ENCODE measurements at places on chromosomes 4 and X. TPM values are rescaled to one million over a fixed set of nuclear protein-coding genes. Genes with fewer than 3 reads are reported as not detected.
A peak's percentile ranks its signal among the peaks of the same experiment; 100 is the strongest.

The AMOT gene
- total RNA-seq, result 19.3 TPM

The AFF2 gene
- 1.7 TPM for total RNA-seq

The DRD5 gene
- not detected for total RNA-seq

The GLRA3 gene
- under 0.01 TPM for total RNA-seq

The ENAM gene
- not detected for total RNA-seq

The SORCS2 gene
- 2.0 TPM for total RNA-seq

The CD38 gene
- 6.0 TPM for total RNA-seq

The HERC5 gene
- total RNA-seq, result 7.5 TPM

The TRIM61 gene
- total RNA-seq, result 2.8 TPM

The RBM46 gene
- total RNA-seq, result not detected

The CXCL8 gene
- total RNA-seq, result 0.36 TPM

GRCh38 chr4:169440446-169440845 is 169.7 kb upstream of the SH3RF1 start:
- no peaks in the 10 kb centered on the region for H3K36me3 ChIP-seq
- H3K4me1 ChIP-seq, result no peaks in the 10 kb centered on the region
- no peaks in the 10 kb centered on the region for H3K27me3 ChIP-seq
- DNase-seq, result no peak

- H3K27ac ChIP-seq, result peak overlapping the region; percentile 84
- no peaks in the 10 kb centered on the region for H3K36me3 ChIP-seq
- no peaks in the 10 kb centered on the region for H3K27me3 ChIP-seq
- H3K4me1 ChIP-seq, result peaks cover 77% of the 10 kb centered on the region
- H3K4me3 ChIP-seq, result no peak overlapping the region
- DNase-seq, result no peak
Observed at GRCh38 chr4:118997601-118998000, 108.9 kb downstream of the SYNPO2 start.

- H3K27me3 ChIP-seq, result no peaks in the 10 kb centered on the region
- H3K4me1 ChIP-seq, result peaks cover 15% of the 10 kb centered on the region
- no peak overlapping the region for H3K4me3 ChIP-seq
- H3K27ac ChIP-seq, result no peak overlapping the region
- no peak for DNase-seq
- no peaks in the 10 kb centered on the region for H3K36me3 ChIP-seq
Observed at GRCh38 chr4:39067451-39067850, 5.4 kb downstream of the KLHL5 start.

DNA sequence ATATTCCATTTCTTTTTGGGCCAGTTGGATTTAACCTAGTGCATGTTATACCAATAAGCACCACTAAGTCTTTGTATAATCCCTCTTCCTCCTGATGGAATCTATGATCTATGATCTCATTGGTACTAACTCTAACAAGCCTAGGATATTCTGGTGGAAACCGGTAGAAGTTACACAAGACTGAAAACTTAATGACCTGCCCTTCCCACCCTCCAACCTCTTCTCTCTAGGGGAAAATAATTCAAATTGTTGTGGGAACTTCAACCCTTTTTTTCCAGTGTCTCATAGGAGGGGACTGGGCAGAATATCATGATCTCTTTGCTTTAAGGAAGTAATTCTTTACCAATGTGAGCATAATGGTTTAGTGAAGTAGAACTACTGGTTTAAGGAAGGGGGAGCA is 289.5 kb upstream of the BOD1L1 start:
- DNase-seq, result no peak
- H3K36me3 ChIP-seq, result no peaks in the 10 kb centered on the region
- no peaks in the 10 kb centered on the region for H3K27me3 ChIP-seq
- peaks cover 29% of the 10 kb centered on the region for H3K4me1 ChIP-seq

DNA sequence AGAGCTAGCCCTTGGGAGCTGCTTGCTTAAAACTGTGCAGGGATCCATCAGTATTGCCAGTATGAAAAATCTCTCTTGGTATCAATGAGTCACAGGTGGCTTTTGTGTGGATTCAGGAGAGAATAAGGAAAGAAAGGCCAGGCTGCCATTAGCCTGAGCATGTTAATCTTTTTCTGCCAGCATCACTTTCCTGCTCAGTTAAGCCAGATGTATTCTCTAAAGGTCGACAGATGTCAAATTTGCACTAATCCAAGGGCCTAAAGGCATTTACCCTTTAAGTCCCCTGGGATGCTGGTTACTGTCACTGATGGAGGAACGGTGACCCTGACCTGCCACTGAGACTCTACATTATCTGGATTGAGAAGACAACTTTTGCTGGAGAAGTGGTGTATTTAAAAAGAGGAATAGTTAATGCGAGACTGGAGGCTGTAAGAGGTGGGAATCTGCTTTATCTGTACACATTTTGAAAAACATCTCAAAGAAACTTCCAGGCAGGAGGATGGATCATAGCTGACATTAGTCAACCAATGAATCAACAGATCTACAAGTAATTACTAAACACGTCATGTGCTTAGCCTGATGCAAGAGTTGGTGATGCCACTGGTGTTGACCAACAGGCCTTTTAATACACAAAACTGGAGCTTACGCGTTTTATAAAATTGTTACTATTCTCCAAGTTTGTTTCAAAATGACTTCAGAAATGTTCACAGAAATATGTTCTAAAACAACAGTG is 241.4 kb upstream of the ANXA3 start:
- H3K36me3 ChIP-seq, result no peaks in the 10 kb centered on the region
- no peak for DNase-seq
- no peak overlapping the region for H3K27ac ChIP-seq
- H3K4me3 ChIP-seq, result no peak overlapping the region
- H3K4me1 ChIP-seq, result no peaks in the 10 kb centered on the region

- no peaks in the 10 kb centered on the region for H3K27me3 ChIP-seq
- H3K4me3 ChIP-seq, result peak within 1 kb of the TSS; percentile 57
- peak within 1 kb of the TSS; percentile 58 for H3K27ac ChIP-seq
- no peaks in the 10 kb centered on the region for H3K36me3 ChIP-seq
- H3K4me1 ChIP-seq, result no peaks in the 10 kb centered on the region
Observed at GRCh38 chrX:63784902-63785707, at the start of gene ARHGEF9. ARHGEF9 (minus strand) TSS chrX:63785214; CDS start chrX:63785145, 69 bp downstream.

DNA sequence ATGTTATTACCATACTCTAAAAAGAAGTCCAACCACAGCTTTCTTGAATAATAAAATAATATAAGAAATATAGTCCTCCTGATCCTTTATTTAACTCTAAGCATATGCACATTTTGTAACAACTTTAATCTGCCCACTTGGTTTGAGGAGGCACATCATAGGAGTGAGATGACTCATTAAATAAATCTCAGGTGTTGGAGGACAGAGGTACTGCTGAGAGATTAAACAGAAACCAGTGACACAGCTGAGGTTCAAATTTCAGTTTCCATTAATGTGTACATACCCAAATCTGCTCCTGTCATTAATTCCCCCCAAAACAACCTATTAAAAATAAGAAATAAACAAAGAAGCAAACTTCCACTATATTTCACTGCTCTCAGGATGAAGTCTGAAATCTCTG is 211.0 kb downstream of the KCTD8 start:
- no peak for DNase-seq
- no peak overlapping the region for H3K27ac ChIP-seq
- H3K27me3 ChIP-seq, result no peaks in the 10 kb centered on the region
- no peaks in the 10 kb centered on the region for H3K4me1 ChIP-seq
- no peaks in the 10 kb centered on the region for H3K36me3 ChIP-seq
- H3K4me3 ChIP-seq, result no peak overlapping the region

DNA sequence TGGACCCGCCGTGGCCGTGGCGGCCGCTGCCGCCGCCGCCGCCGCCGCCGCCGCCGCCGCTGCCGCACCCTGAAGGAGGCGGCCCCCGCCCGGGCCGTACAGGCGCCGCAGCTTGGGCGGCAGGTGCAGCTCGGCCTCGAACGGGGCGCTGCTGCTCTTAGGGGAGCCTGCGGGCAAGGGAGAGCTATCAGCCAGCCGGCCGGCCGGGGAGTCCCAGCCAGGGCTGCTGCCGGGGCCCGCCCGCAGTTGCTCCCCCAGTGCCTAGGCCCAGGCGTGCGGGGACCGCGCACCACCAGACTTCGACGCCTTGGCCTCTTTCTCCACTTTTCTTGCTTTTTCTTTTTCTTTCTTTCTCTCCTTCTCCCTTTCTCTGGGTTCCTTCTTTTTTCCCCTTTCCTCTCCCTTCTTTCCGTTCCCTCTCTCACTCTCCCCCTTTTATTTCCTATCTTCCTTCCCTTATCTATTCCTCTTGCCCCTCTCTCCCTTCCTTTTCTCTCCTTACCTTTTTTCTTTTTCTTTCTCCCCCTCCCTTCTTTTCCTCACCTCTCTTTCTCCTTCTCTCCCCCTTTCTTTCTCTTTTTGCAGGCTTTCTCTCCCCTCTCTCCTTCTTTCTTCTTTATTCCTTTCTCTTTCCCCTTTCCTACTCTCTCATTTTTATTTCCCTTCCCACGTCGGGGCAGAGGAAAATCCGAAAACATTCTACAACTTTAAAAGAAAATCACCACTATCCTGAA is 2.0 kb downstream of the ARX start:
- H3K27me3 ChIP-seq, result peaks cover 84% of the 10 kb centered on the region
- H3K36me3 ChIP-seq, result no peaks in the 10 kb centered on the region
- H3K4me1 ChIP-seq, result peaks cover 15% of the 10 kb centered on the region
- H3K4me3 ChIP-seq, result no peak overlapping the region
- no peak overlapping the region for H3K27ac ChIP-seq

DNA sequence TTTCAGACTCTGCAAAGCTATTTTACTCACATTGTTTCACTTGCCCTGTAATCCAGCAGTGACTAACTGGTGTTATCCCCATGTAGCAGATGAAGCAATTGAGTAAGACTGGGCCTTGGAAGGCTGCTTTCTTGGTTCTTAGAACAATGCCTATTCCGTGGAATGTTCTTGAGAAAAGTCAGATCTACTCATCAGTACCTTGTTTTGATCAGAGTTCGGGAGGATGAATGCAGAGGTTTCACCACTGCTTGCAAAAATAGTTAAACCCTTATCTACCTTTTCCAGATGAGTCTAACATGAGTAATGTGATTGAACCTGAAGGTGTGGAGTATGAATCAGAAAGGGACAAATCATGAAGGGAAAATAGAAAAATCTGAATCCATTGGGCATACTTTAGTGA is 1.8 kb downstream of the MAOB start:
- H3K27me3 ChIP-seq, result no peaks in the 10 kb centered on the region
- no peak overlapping the region for H3K27ac ChIP-seq
- no peaks in the 10 kb centered on the region for H3K36me3 ChIP-seq
- peaks cover 5% of the 10 kb centered on the region for H3K4me1 ChIP-seq
- H3K4me3 ChIP-seq, result no peak overlapping the region

GRCh38 chr4:10326075-10326474 is 131.2 kb downstream of the ZNF518B start:
- no peaks in the 10 kb centered on the region for H3K27me3 ChIP-seq
- H3K4me3 ChIP-seq, result no peak overlapping the region
- no peaks in the 10 kb centered on the region for H3K36me3 ChIP-seq

DNA sequence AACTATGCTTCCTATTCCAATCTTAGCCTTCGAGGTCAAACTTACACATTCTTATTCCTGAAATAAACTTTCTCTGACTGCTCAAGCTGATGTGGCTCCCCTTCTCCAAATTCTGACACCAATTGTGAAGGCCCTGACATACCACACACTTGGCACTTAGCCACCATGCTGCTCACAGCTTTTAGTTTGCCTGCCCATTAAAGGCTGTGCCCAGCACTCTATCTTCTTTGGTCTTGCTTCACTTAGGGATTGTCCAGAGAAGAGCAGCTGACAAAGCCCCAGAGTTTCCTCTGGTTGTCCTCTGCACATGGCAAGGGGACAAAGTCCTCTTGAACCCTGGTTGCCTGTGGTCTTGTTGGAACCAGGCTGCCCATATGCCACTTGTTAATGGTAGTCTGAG is 126.1 kb downstream of the ARHGEF9 start:
- no peak overlapping the region for H3K4me3 ChIP-seq
- no peaks in the 10 kb centered on the region for H3K4me1 ChIP-seq
- DNase-seq, result no peak
- H3K36me3 ChIP-seq, result no peaks in the 10 kb centered on the region

DNA sequence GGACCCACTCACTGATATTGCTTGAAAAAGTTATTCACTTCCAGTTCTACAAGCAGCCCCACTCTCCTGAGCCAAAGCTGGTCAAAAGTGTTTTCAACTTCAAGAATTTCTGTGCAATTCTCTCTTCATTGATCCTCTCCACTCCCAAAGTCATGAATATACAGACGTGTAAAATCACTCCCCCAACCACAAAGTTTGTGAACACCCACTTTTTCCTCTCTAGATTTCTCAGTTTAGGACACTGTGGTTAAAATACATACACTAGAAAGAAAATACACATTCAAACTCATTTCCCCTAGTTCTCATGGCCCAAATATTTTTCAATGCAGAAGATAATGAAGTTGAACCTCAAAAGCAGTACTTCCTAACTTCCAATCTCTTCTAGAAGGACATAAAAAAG is 116.3 kb downstream of the MSN start:
- H3K4me1 ChIP-seq, result no peaks in the 10 kb centered on the region
- DNase-seq, result no peak
- no peaks in the 10 kb centered on the region for H3K27me3 ChIP-seq
- H3K27ac ChIP-seq, result no peak overlapping the region
- H3K36me3 ChIP-seq, result no peaks in the 10 kb centered on the region

GRCh38 chr4:143581331-143581946 is 67.9 kb downstream of the SMARCA5 start:
- H3K4me3 ChIP-seq, result no peak overlapping the region
- H3K4me1 ChIP-seq, result no peaks in the 10 kb centered on the region
- H3K27me3 ChIP-seq, result no peaks in the 10 kb centered on the region
- H3K36me3 ChIP-seq, result no peaks in the 10 kb centered on the region

GRCh38 chr4:141132072-141132708 is 1.1 kb downstream of the RNF150 start:
- DNase-seq, result peak; percentile 73
- no peaks in the 10 kb centered on the region for H3K36me3 ChIP-seq
- H3K27ac ChIP-seq, result peak overlapping the region; percentile 87
- H3K27me3 ChIP-seq, result no peaks in the 10 kb centered on the region

DNA sequence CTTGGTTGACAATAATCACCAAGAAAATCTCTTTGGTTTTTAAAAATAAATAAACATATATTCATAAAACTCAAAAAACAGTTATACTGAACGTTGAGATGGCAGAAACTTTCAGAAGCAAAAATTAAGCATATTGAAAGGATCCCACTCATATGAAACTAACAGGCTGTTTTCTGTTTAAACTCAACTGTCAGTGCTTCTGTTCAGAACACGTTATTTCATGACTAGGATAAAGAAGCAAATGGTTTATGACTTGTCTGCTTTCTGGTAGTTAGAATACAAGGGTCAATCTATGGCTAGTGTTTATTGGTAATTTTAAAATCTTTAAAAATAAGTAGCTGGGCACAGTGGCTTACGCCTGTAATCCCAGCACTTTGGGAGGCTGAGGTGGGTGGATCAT is 4.1 kb downstream of the GPR82 start:
- no peak for DNase-seq
- H3K4me3 ChIP-seq, result no peak overlapping the region
- H3K36me3 ChIP-seq, result no peaks in the 10 kb centered on the region
- no peaks in the 10 kb centered on the region for H3K27me3 ChIP-seq
- no peaks in the 10 kb centered on the region for H3K4me1 ChIP-seq

GRCh38 chr4:55949482-55949802 is 697 bp downstream of the CEP135 start:
- no peaks in the 10 kb centered on the region for H3K27me3 ChIP-seq
- peaks cover 31% of the 10 kb centered on the region for H3K4me1 ChIP-seq
- peaks cover 5% of the 10 kb centered on the region for H3K36me3 ChIP-seq
- H3K27ac ChIP-seq, result peak overlapping the region; percentile 89
- no peak for DNase-seq

GRCh38 chrX:44891642-44892041 is 18.7 kb downstream of the KDM6A start:
- no peaks in the 10 kb centered on the region for H3K27me3 ChIP-seq
- no peaks in the 10 kb centered on the region for H3K4me1 ChIP-seq
- DNase-seq, result no peak
- no peak overlapping the region for H3K27ac ChIP-seq
- no peaks in the 10 kb centered on the region for H3K36me3 ChIP-seq
